ENCODE measurements at places on chromosomes 11 and 22.

- DNase-seq = no peak
These were observed 32.8 kb downstream of the RRM1 start for GRCh38 chr11:4127357-4127756.

DNA sequence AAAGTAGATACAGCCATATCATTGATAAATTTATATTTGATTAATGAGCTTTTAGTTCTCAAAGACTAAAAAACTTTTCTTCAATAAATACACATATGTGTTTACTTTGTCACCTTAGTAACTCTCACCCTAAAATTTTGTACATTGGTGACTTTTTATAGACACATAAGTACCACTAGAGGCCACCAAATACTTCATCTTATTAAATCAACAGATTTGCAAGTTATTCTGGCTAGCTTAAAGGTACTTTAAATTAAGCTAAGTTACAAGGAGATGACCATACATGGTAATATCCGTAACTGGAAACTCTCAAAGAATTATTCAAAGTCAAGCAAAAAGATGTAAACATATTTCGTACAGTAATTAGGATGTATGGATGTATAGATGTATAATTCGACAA, 112.2 kb downstream of the SBF2 start:
- no peak for DNase-seq

DNA sequence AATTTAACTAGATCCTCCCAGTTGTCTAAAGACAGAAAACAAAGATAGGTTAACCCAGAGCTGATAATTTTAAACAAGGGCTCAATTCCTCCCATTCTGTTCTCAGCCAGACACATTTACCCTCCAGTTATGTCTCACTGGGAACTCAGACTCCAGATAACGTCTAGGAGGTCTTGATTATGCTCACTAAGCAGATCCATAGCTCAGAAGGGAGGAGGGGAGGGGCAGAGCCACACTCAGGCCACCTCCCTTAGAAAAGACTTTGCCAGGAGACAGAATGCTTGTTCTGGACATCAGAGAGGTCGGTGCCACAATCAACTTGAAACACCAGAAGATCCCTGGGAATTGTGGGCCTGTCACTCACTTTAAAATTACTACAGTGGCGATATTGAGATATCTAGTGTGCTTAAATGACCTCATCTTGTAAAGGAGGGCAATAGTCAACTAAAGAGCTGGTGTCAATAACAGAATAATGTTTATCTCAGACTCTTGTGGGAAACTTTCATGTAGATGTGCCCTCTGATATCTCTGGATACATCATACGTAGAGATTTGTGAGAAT, 29.8 kb upstream of the SLC25A1 start:
- DNase-seq = no peak

DNA sequence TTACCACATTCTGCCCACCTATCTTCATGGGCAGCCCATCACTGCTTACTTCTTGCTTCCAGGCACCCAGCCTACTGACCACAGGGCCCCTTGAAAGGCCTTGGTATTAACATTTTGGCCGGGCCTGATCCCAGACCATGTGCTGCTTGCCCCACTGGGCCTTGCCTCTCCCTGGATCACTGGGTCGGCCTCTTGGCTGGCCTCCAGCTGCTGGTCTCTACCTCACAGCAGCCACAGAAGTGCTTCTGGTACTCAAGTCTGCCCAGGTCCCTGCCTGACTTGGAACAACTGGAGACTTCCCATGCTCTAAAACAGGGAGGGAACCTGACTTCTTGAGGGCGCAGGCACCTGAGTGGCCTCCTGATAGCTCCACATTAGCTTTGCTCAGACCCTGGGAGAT, 63.6 kb downstream of the THAP12 start:
- no peak for DNase-seq

DNA sequence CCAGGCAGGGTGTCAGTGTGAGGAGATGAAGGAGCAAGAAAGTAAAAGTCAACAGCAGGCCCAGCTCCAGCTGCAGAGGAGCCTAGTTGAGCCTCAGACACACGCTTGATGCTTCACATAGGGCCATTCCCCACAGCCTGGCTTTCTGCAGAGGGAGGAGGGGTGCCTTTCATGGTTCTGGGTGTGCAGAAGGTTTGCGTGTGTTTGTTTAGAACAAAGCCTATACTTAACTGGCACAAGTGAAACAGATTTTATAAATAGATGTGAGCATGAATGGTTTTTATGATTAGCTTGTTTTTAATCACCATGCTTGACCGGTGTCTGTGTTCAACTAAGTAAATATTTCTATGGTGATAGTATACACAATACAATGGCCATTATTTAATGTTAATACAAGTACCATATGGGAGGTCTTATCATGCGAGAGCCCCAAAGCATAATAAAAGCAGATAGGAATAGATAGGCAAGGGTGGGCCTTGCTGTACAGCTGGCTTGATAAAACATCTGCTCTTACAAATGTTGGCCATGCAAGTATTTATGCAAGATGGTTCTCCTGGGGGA, 290.2 kb downstream of the ETS1 start:
- DNase-seq = no peak

- no peak for DNase-seq
These were observed 8.2 kb upstream of the MAPK8IP1 start for GRCh38 chr11:45877221-45877620.

- no peak for DNase-seq
These were observed 51.4 kb downstream of the PRR5L start for GRCh38 chr11:36347384-36347906.

GRCh38 chr11:22875869-22876473, 15.7 kb upstream of the CCDC179 start:
- DNase-seq = peak; percentile 73

DNA sequence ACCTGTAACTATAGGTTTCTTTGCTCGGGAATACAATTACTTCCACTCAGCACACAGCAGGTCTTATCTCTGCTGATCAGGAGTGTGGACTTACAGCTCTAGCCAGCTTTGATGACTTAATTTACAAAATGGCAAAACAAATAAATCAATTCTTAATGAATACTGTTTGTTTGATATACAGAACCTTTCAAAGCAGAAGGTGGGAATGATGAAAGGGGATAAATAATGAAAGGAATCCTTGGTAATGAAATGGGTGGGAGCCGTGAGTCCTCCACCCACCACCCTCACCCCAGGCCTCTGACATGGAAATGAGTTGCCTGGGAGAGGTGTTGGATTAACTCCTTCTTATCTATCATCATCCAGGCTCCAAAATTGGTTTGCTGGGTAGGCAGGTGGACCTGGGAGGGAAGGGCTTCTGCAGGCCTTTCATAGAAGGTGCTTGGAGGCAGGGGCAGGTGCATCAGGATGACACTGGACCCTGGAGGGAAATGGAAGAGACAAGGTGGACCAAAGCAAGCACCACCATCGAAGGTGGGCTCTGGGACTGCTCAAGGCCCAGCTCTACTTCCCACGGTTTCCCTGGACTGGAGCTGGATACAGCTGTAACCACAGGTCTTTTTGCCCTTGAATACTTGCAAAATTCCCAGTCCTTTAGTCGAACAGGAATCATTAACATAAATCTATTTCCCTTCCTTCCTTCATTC, 23.0 kb downstream of the POU2AF1 start:
- DNase-seq = no peak

- DNase-seq = no peak
These were observed 1273.7 kb downstream of the LRRC4C start for GRCh38 chr11:40185793-40186192.

DNA sequence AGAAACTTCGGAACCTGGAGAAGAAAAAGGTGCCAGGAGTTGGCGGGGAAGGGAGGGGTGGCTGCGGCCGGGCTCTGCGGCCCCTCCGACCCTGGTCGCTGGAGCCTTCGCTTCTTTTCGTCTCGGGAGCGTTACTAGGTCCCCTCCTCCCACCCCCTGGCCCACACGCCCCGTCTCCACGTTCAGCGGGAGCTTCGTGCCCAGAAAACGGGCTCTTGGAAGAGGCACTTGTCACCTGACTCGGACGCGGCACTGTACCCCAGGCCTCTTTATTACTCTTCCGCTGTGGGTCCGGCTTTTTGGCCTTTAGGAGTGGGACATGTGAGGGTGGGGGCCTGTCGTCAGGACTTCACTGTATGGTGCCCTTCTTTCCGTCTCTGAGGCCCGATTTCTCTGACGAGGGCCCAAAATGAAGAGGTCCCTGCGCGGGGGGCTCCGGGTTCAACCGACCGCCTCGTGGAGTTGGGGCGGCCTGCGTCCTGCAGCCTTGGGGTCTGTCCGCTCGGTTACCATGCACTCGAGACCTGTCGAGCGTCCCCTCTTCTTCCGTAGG, 1.2 kb downstream of the CAPRIN1 start:
- peak; percentile 21 for DNase-seq

GRCh38 chr22:23067023-23067650, 3.2 kb upstream of the GNAZ start:
- no peak for DNase-seq

DNA sequence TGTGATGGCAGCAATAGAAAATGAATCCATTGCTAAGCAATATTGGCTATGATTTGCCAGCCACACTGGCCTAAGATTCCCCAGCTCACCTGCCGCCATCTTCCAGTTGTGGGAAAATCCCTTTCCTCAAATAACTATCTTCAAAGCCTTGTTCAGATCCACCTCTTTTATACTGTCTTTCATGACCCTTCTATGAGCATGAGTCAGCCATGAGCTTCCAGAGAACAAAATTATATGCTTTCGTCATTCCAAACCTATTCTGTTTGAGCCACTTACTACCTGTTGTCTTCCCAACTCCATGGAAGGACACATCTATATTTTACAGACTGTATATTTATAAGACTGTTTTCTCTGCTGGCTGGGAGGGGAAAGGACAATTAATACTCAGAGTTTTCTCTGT, 25.0 kb upstream of the PRSS23 start:
- no peak for DNase-seq

DNA sequence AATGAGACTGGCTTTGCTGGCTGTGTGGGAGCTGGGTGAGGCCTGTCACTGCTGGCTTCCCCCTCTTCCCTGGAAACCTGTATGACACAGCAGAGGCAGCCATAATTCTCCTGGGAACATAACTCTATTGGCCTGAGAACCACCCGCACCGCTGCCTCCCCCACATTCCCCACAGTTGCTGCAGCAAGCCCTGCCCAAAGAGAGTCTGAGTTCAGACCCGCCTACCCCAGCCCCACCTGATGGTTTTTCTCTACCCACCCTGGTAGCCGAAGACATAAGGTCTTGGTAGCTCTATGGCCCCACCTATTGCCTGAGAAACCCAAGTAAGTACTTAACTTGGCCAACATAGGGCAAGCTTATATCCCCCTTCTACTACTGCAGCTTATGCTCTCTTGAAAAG, 174.8 kb downstream of the C11orf91 start:
- no peak for DNase-seq

- no peak for DNase-seq
These were observed 27.1 kb upstream of the TOP3B start for GRCh38 chr22:22009661-22010060.

DNA sequence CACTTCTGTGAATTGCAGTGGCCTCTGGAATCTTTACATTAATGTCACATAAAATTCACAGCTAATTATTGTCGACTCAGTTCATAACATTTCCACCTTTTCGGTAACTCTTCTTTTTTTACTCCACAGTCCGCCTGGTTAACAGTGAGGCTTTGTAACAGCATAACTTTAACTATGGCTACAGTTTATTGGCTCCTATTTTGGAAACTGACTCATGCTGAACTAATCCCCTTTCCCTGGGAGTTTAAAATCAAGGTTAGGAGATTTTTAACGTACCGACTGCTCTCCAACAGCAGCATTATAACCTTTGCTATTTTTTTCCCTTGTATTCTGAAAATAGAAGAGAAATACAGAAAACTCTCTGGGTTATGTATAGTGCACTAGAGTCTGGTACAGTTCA, 3.2 kb upstream of the POGLUT3 start:
- DNase-seq = no peak

- DNase-seq = no peak
These were observed 63.5 kb downstream of the INSC start for GRCh38 chr11:15178214-15178613.

- no peak for DNase-seq
These were observed 45.3 kb upstream of the SHISAL1 start for GRCh38 chr22:44357966-44358465.

DNA sequence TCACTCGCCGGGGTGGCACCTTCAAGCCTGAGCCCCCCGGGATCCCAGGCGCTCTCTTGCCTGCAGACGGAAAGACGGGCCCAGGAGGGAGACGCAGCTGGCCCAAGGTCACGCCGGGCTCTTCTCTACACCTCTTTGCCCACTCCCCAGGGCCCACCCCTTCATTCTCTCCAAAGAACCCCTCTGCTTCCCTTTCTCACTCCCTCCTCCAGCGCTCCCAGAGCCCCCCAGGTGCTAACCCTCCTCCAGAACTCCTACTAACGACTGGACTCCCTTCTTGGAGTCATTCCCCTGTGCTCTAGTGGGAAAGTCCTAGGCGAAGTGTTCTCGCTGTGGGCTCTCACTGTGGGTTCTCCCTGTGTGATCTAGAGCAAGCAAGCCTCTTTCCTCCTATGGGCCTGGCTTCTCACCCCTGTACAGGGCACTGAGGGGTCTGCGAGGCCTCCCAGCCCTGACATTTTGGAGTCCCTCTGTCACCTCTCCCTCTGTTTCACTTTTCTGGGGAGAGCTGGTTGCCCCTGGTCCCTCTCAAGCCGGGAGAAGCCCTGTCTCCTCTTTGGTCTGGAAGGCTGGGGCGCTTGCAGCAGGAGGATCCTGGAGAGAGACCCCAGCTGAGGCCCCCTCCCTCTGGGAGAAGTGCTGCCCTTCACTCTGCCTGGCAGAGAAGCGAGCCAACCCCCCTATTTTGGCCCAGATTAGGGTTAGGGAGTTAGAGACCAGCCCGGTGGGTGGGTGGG, 858 bp downstream of the OAF start:
- no peak for DNase-seq

- DNase-seq = no peak
These were observed 6.0 kb upstream of the OR10A2 start for GRCh38 chr11:6856871-6857270.

- DNase-seq = no peak
These were observed 599 bp upstream of the PPP2R1B start for GRCh38 chr11:111766834-111767142.
